ENCODE measurements at places on chromosomes 3 and 15.

- H3K4me3 ChIP-seq: no peak overlapping the region
- H3K4me1 ChIP-seq: peaks cover 5% of the 10 kb centered on the region
- H3K36me3 ChIP-seq: no peaks in the 10 kb centered on the region
- H3K27me3 ChIP-seq: no peaks in the 10 kb centered on the region
These were observed 248.1 kb upstream of the C2CD4B start for GRCh38 chr15:62413153-62413552.

DNA sequence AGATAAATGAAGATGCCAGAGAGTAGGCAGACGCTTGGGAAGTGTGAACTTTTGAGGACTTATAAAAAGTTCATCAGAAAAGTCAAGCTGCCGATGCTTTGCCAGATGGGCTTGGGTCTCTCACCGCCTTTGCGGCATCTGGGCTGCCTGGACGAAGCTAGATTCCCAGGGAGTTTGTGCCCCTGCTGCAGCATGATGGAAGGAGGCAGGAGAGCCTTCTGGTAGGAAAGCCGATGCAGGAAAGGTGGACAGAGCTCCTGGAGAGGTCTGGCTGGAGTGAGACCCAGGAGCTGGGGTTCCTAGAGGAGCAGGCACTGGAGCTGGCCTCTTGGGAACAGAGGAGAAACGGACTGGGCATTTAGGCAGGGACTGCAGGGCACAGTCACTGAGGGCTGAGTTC is 51.9 kb upstream of the ATP2B2 start:
- H3K27me3 ChIP-seq: no peaks in the 10 kb centered on the region
- no peaks in the 10 kb centered on the region for H3K36me3 ChIP-seq
- H3K4me1 ChIP-seq: peaks cover 50% of the 10 kb centered on the region
- DNase-seq: no peak
- H3K27ac ChIP-seq: no peak overlapping the region

- H3K36me3 ChIP-seq: no peaks in the 10 kb centered on the region
- no peak overlapping the region for H3K4me3 ChIP-seq
- H3K27ac ChIP-seq: no peak overlapping the region
- no peak for DNase-seq
These were observed 83.5 kb upstream of the NAALADL2 start for GRCh38 chr3:174775603-174776002.

GRCh38 chr3:102353148-102353547 is 81.7 kb upstream of the ZPLD1 start:
- no peak for DNase-seq
- H3K4me1 ChIP-seq: peaks cover 27% of the 10 kb centered on the region
- no peak overlapping the region for H3K4me3 ChIP-seq
- H3K27ac ChIP-seq: no peak overlapping the region

DNA sequence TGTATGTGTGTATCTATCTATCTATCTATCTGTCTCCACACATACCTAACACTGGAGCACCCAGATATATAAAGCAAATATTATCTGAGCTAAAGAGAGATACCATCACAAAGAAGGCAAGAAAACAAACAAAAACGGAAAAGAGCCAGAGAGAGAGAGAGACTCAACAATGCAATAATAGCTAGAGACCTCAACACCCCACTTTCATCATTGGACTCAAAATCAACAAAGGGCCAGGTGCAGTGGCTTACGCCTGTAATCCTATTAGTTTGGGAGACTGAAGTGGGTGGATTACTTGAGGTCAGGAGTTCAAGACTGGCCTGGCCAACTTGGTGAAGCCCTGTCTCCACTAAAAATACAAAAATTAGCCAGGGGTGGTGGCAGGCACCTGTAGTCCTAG is 23.4 kb downstream of the NCBP2 start:
- peaks cover 1% of the 10 kb centered on the region for H3K36me3 ChIP-seq
- no peaks in the 10 kb centered on the region for H3K27me3 ChIP-seq
- no peaks in the 10 kb centered on the region for H3K4me1 ChIP-seq

GRCh38 chr3:82081351-82081750 is 319.9 kb upstream of the GBE1 start:
- no peak overlapping the region for H3K4me3 ChIP-seq
- H3K36me3 ChIP-seq: no peaks in the 10 kb centered on the region
- no peaks in the 10 kb centered on the region for H3K27me3 ChIP-seq
- no peak for DNase-seq
- H3K27ac ChIP-seq: no peak overlapping the region

DNA sequence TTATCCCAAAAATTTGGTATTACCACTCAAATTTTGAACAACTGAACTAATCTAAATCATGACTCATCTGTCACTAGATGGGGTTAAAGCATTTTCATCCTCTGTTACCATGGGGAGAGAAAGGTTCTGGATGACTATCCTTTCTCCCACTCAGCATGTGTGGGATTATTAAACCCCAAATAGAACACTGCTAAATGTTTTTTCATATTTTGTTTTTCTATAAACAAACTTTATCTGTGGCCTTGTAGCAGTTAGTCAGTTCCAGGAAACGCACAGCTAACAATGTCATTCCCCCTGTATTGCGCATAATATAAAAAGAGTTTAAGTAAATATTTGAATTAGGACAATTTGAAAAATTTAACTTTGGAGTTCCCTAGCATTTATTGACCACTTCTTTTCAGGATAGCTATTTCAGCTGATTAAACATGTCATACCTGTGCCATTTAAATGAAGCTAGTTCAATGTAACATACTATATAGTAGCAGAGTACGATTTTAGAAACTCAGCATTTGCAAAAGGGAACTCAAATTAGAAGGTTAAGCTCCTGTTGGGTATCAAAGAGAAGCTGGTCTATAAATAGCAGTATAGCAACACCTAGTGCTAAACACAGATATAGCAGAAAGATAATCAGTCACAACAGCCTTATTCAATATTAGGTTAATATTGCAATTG is 9.2 kb upstream of the TMEM212 start:
- H3K4me1 ChIP-seq: peaks cover 6% of the 10 kb centered on the region
- DNase-seq: no peak
- H3K27me3 ChIP-seq: no peaks in the 10 kb centered on the region
- no peak overlapping the region for H3K27ac ChIP-seq
- H3K36me3 ChIP-seq: no peaks in the 10 kb centered on the region
- H3K4me3 ChIP-seq: no peak overlapping the region

DNA sequence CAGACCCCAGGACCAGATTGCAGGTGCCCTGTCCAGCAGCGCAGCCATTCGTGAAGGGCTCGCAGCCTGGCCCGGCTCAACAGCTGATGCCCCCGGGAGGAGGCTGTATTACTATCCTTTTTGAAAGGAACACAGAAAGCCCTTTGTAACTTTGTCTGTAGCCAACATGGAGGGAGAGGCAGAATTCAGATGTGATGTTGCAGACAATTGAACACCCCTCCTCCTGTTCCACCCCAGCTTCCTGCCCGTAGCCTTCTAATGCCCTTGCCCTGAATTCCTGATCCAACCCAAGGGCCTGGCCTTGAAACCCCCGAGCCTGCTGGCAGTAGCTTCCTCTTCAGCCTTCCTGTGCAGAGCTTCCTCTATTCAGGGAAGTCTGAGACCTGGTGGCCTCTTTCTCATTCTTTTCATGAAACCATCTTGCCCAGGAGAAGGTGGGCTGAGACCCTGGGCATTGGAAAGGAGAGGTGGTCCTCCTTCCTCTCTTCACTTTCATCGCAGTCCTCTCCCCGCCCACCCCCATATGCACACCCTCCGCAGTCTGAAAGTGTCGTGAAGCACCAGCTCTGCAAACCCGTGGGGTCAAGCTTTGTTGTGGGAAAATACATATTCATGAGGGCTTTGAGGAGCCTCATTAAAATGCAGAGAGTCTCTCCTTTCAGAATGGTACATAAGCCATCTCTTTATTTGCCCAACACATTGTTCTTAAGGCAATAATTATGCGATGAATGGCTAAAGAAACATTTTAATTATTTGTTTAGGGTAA is 109.2 kb downstream of the APBA2 start:
- no peak overlapping the region for H3K4me3 ChIP-seq
- no peaks in the 10 kb centered on the region for H3K27me3 ChIP-seq
- H3K36me3 ChIP-seq: no peaks in the 10 kb centered on the region
- DNase-seq: peak; percentile 51
- H3K4me1 ChIP-seq: peaks cover 34% of the 10 kb centered on the region

DNA sequence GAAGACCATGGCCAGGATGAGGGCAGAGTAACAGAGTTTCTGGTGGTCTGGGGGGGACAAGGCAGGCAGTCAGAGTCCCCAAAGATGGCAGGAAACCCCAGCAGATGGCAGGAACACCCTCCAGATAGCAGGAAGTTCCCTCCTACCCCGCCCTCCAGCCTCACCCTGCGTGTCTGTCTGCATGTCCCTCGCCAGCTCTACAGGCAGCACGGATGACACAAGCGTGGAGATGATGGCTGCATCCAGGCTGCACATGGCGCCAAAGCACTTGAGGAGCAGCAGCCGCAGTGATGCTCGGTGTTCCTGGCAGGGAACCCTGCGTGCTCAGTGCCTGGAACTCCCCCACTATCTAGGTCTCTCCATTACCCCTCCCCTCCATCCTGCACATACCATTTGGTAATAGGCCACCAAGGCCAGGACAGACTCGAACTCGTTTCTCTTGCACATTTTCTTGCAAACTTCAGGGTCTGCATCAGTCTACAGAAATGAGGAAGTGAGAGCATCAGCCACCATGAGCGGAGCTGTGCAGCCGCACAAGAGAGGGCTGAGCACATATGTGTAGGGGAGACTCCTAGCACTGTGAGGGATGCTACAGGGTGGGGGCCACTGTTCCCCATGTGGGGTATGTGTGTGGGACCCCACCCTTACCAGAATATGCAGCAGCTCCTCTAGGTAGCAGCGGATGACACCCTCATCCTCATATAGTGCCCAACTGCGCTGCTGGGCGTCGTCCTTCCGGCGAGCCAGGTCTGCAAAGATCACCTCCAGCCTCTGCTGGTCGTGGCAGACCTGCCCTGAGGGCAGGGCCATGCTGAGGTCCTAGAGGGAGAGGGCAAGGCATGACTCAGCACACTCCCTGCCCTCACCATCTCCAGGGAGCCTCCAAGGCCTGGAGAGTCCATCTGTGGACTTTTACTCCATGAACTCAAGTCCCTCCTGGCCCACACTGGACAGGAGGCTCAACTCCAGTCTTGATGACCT is 6.0 kb downstream of the NCKIPSD start:
- peaks cover 8% of the 10 kb centered on the region for H3K4me1 ChIP-seq
- no peak overlapping the region for H3K27ac ChIP-seq
- no peaks in the 10 kb centered on the region for H3K27me3 ChIP-seq
- H3K36me3 ChIP-seq: no peaks in the 10 kb centered on the region

- H3K4me3 ChIP-seq: no peak overlapping the region
- peak; percentile 35 for DNase-seq
- H3K27me3 ChIP-seq: no peaks in the 10 kb centered on the region
- H3K4me1 ChIP-seq: no peaks in the 10 kb centered on the region
- H3K27ac ChIP-seq: no peak overlapping the region
- H3K36me3 ChIP-seq: no peaks in the 10 kb centered on the region
These were observed 65.4 kb downstream of the KCNH8 start for GRCh38 chr3:19213603-19214220.

DNA sequence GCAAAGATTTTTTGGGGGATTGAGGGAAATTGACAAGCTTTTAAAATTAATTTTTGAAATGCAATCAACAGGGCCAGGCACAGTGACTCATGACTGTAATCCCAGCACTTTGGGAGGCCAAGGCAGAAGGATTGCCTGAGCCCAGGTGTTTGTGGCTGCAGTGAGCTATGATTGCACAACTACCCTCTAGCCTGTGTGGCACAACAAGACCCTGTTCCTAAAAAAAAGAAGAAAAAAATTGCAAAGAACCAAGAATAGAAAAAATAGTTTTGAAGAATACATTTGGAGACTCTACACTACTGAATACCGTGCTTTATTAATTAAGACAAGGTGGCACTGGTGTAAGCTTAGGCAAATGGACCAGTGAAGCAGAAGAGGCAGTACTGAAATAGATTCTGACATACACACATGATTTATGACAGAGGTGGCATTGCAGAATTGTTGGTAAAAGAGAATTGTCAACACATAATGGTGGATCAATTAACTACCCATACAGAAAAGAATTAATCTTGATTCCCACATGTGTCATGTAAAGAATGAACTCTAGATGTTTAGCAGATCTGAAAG is 443.3 kb upstream of the ATP11B start:
- H3K4me3 ChIP-seq: no peak overlapping the region
- no peak overlapping the region for H3K27ac ChIP-seq
- no peaks in the 10 kb centered on the region for H3K36me3 ChIP-seq
- no peaks in the 10 kb centered on the region for H3K27me3 ChIP-seq

DNA sequence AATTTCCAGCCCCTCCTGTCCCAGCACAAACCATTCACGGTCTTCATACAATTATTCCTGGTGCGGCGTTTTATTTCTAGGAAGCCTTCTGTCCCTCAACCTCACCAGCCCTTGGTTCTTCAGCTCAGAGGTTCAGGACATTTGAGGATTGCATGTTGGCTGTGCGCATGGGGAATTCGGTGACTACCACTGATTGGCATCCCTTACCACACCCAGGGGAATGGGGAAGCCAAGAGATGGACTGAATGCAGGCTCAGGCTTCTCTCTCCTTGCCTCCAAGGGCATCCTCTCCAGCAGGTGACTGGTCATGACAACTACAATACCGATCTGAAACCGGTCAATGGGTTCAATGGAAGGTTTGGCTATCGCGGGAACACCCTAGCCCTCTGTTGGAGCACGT is 153.8 kb downstream of the MTHFS start:
- no peaks in the 10 kb centered on the region for H3K27me3 ChIP-seq
- H3K27ac ChIP-seq: no peak overlapping the region
- no peaks in the 10 kb centered on the region for H3K4me1 ChIP-seq
- no peaks in the 10 kb centered on the region for H3K36me3 ChIP-seq
- DNase-seq: no peak
- H3K4me3 ChIP-seq: no peak overlapping the region

GRCh38 chr3:140758791-140759444 is 81.1 kb downstream of the TRIM42 start:
- no peaks in the 10 kb centered on the region for H3K36me3 ChIP-seq
- H3K27ac ChIP-seq: no peak overlapping the region
- H3K27me3 ChIP-seq: no peaks in the 10 kb centered on the region
- H3K4me1 ChIP-seq: no peaks in the 10 kb centered on the region
- no peak overlapping the region for H3K4me3 ChIP-seq

GRCh38 chr3:23608650-23609049 is 197.1 kb upstream of the UBE2E1 start:
- no peak overlapping the region for H3K27ac ChIP-seq
- no peak overlapping the region for H3K4me3 ChIP-seq
- H3K36me3 ChIP-seq: no peaks in the 10 kb centered on the region
- no peak for DNase-seq
- H3K27me3 ChIP-seq: no peaks in the 10 kb centered on the region

GRCh38 chr15:70863450-70864218 is 9.7 kb upstream of the LARP6 start:
- no peaks in the 10 kb centered on the region for H3K4me1 ChIP-seq
- no peaks in the 10 kb centered on the region for H3K36me3 ChIP-seq
- no peak for DNase-seq

GRCh38 chr15:20357481-20358065 is 184.0 kb downstream of the GOLGA6L6 start:
- DNase-seq: no peak
- H3K27me3 ChIP-seq: no peaks in the 10 kb centered on the region
- peaks cover 4% of the 10 kb centered on the region for H3K36me3 ChIP-seq
- H3K4me1 ChIP-seq: no peaks in the 10 kb centered on the region

Data from neural progenitor cell (in vitro differentiated cells).